ENCODE measurements at places on chromosomes 5 and 9.

- DNase-seq = peak; percentile 40
Measured at GRCh38 chr5:108654051-108654450, 93.6 kb upstream of the FER start.

DNA sequence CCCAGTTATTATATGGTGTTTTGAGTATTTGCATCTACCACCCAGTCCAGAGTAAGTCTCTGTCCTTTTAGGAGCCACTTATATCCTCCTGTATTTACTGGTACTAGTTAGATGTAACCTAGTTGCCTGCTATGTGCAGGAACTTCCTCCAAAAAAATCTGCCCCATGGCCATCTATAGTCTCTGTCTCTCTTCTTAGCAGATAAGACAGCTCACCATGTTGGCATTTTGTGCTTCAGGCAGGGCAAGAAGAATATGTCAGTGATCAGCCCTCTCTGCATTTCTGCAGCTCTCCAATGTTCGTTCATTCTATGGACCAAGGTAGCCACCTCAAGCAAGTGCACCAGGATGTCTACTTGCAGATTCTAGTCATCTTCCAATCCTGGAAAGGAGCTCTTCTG, 446.5 kb downstream of the TLE1 start:
- no peak for DNase-seq

DNA sequence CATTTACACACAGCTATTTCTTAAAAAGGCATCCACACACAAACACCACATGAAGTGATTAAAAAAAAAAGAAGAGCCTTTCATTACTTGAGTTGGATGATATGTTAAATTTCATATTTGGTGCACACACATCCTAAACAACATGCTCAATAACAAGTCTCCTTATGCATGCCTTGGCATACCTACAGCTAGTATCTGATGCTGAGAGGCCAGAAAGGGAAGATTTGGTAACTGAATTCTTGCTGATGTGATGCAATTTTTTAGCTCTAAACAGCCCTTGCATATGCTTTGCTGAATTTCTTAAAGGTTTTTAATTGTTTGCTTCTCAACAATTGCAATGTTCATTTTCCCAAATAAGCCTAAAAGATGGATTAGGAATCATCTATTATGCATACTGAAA, 338.8 kb downstream of the ARL15 start:
- DNase-seq = no peak

DNA sequence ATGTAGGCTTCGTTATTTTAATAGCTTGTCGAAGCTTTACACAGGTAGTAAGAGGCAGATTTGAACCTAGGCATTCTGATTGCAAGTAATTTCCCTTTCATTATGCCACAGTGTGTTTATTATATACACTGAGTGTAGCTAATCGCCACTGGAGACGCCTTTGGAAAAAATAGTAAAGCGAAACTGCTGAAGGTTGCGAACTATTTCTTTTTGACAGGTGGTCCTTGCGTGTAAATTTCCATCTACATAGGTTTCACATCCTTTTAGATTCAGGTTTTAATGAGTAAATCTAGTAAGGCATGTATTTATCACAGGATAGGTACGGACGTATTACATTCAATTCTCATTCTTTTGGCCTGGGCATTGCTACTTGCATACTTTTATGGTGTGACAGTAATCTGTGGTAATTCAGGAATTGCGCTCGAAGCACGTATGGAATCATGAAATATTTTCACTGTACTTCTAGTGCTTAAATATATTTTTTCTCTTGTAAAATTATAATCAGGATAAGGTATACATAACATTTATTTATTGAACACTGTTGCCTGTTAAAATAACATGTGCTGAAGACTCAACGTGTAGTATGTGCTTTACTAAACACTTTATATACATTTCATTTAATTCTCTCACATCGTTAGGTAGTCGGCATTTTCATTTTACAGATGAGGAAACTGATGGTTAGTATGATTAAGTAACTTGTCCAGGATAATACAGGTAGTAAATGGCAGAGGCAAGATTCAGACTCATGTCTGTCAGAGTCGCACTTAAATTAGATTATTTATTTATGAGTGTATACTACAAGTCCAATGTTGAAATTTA, 1.8 kb downstream of the MARCHF6 start:
- DNase-seq = no peak

GRCh38 chr9:114450833-114451706, 54.2 kb downstream of the WHRN start:
- peak; percentile 12 for DNase-seq

- no peak for DNase-seq
Measured at GRCh38 chr9:37005517-37006140, 28.4 kb downstream of the PAX5 start.

- DNase-seq = no peak
Measured at GRCh38 chr5:71830681-71831539, 111.8 kb downstream of the CARTPT start.

DNA sequence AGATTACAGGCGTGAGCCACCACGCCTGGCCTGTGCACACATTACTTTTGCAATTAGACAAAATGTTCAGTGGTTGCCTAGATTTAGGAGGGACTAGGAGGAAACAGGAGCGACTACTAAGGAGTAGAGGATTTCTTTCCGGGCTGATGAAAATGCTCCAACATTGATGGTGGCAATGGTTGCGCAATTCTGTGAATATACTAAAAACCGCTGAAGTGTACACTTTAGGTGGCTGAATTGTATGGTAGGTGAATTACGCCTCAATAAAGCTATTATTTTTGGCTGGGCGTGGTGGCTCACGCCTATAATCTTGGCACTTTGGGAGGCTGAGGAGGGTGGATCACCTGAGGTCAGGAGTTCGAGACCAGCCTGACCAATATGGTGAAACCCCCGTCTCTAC, 46.8 kb upstream of the STXBP1 start:
- DNase-seq = no peak

GRCh38 chr5:135103575-135103853, 69.5 kb upstream of the PITX1 start:
- no peak for DNase-seq
